ENCODE measurements at places on chromosomes 6 and 20.
A peak's percentile ranks its signal among the peaks of the same experiment; 100 is the strongest.

- no peak overlapping the region for H3K27ac ChIP-seq
- no peak overlapping the region for H3K4me3 ChIP-seq
- H3K4me1 ChIP-seq, result no peaks in the 10 kb centered on the region
- no peaks in the 10 kb centered on the region for H3K36me3 ChIP-seq
These were observed 228.8 kb downstream of the HACE1 start for GRCh38 chr6:104630955-104631354.

GRCh38 chr6:89353702-89354392 is 1.3 kb upstream of the UBE2J1 start:
- H3K36me3 ChIP-seq, result peaks cover 19% of the 10 kb centered on the region
- H3K4me1 ChIP-seq, result peaks cover 73% of the 10 kb centered on the region
- H3K4me3 ChIP-seq, result peak overlapping the region; percentile 94
- DNase-seq, result no peak
- peak overlapping the region; percentile 92 for H3K27ac ChIP-seq

GRCh38 chr6:139887275-139887674 is 512.8 kb upstream of the CITED2 start:
- no peak overlapping the region for H3K27ac ChIP-seq
- no peaks in the 10 kb centered on the region for H3K27me3 ChIP-seq
- DNase-seq, result no peak
- H3K36me3 ChIP-seq, result no peaks in the 10 kb centered on the region

DNA sequence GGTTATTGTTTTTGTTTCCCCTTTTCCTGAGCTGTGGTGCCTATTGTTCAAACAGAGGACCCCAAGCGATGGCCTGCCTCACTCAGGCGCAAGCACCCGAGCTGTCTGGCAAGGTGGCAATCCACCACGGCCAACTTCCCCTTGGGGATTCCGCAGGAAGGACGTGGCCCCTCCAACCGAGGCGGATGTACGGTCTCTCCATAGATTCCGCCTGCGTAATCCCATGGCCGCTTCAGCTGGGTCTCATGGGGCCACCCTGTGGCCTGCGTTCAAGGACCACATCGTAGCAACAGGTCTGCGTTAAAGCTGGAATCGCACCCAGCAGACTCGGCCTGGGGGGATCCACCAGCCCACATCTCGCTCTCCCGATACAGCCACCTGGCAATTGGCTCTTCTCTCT is 79.9 kb downstream of the CEBPB start:
- H3K4me3 ChIP-seq, result no peak overlapping the region
- peaks cover 65% of the 10 kb centered on the region for H3K27me3 ChIP-seq
- no peak overlapping the region for H3K27ac ChIP-seq
- H3K36me3 ChIP-seq, result no peaks in the 10 kb centered on the region
- no peak for DNase-seq
- peaks cover 20% of the 10 kb centered on the region for H3K4me1 ChIP-seq

GRCh38 chr6:68343901-68344300 is 291.2 kb upstream of the ADGRB3 start:
- H3K27me3 ChIP-seq, result no peaks in the 10 kb centered on the region
- H3K4me1 ChIP-seq, result no peaks in the 10 kb centered on the region
- H3K27ac ChIP-seq, result no peak overlapping the region
- no peaks in the 10 kb centered on the region for H3K36me3 ChIP-seq

- peaks cover 5% of the 10 kb centered on the region for H3K36me3 ChIP-seq
- H3K27me3 ChIP-seq, result peaks cover 57% of the 10 kb centered on the region
- H3K4me3 ChIP-seq, result peak overlapping the region; percentile 65
- DNase-seq, result no peak
- H3K27ac ChIP-seq, result peak overlapping the region; percentile 89
- H3K4me1 ChIP-seq, result peaks cover 37% of the 10 kb centered on the region
These were observed 2.0 kb upstream of the FOXC1 start for GRCh38 chr6:1607516-1608221.

DNA sequence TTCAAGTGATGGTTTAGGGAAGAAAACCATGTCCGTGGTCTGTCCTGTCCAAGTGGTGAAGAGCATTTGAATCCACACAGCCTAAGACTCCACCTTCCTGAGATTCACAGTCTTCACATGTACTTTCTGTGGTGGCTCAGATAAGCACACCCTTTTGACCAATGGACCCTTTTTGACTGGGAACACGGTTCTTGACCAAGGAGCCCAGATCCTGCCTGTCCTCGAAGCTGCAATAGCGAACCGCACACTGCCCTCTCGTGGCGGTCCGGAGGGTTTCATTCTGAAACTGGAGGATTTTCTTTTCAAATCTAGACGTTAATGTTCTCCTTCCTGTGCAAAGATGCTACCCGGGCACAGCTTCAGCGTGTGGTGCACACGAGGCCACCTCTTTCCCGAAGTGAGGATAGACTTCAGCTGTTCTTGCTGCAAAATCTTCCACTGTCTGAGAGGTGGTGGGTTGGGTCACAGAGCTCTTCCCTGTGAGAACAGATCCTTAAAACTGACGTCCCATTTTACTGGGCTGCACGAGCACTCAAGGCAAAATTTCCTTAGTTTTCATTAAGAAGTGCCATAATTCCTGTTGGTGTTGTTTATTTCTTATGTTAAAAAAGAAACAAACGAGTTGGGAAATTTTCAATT is 90.5 kb downstream of the SYNJ2 start:
- H3K36me3 ChIP-seq, result peaks cover 79% of the 10 kb centered on the region
- H3K27ac ChIP-seq, result no peak overlapping the region
- peaks cover 12% of the 10 kb centered on the region for H3K4me1 ChIP-seq
- H3K27me3 ChIP-seq, result no peaks in the 10 kb centered on the region

DNA sequence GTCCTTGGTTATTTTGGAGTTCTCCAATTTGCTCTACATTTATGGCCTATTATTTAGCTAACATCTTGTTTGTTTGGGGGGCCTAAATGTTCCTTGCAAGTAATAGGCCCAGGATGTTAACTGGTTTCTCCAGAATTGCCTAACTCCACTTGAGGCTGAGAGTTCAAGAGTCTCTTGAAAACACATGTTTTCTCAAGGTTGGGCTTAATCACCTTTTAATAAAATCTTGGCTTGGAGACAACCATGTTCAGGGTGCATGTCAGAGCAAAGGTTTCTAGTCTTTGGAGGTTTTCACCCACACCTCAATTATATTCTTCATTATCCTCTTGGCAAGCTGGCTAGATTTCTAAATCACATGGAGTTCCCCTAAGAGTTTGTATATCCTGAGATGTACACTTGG is 54.2 kb downstream of the KLHL31 start:
- H3K27me3 ChIP-seq, result peaks cover 12% of the 10 kb centered on the region
- no peak for DNase-seq
- peaks cover 6% of the 10 kb centered on the region for H3K4me1 ChIP-seq
- H3K36me3 ChIP-seq, result no peaks in the 10 kb centered on the region
- H3K4me3 ChIP-seq, result no peak overlapping the region

- H3K36me3 ChIP-seq, result no peaks in the 10 kb centered on the region
- no peak overlapping the region for H3K27ac ChIP-seq
- H3K4me1 ChIP-seq, result peaks cover 11% of the 10 kb centered on the region
- no peak for DNase-seq
- H3K4me3 ChIP-seq, result no peak overlapping the region
These were observed 23.3 kb downstream of the MAP7 start for GRCh38 chr6:136526937-136527336.

GRCh38 chr20:58150772-58151171 is 77.7 kb downstream of the ANKRD60 start:
- peaks cover 12% of the 10 kb centered on the region for H3K4me1 ChIP-seq
- no peak overlapping the region for H3K4me3 ChIP-seq
- H3K27ac ChIP-seq, result no peak overlapping the region

DNA sequence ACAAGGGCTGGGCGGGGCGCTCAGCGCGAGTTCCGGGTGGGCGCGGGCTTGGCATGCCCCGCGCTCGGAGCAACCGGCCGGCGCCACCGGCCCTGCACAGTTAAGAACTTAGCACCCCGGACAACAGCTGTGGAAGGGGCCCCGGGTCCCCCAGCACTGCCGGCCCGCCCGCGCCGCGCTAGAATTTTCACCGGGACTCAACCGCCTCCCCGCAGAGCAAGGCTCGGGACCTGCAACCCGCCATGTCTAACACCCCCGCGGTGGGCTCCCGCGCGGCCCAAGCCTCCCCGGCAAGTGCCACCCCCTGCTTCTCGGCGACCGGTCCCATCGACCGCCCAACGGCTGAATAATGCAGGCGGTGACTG is 5.2 kb upstream of the PSMG4 start:
- H3K27me3 ChIP-seq, result peaks cover 40% of the 10 kb centered on the region
- peaks cover 4% of the 10 kb centered on the region for H3K4me1 ChIP-seq
- no peak overlapping the region for H3K4me3 ChIP-seq
- no peak for DNase-seq
- no peaks in the 10 kb centered on the region for H3K36me3 ChIP-seq
